ENCODE measurements at places on chromosomes 6 and 20. TPM values are rescaled to one million over a fixed set of nuclear protein-coding genes. Genes with fewer than 3 reads are reported as not detected.

The BPIFB1 gene
- total RNA-seq: not detected

The TRIM10 gene
- total RNA-seq: not detected

The SYCP2L gene
- 0.92 TPM for total RNA-seq

The C6orf132 gene
- total RNA-seq: 21.3 TPM

The XKR7 gene
- not detected for total RNA-seq

The IPCEF1 gene
- total RNA-seq: not detected

The COL10A1 gene
- total RNA-seq: not detected

The MYMX gene
- total RNA-seq: not detected

The PHACTR1 gene
- total RNA-seq: 1.9 TPM

The FAM83C gene
- 2.6 TPM for total RNA-seq

The SERINC1 gene
- total RNA-seq: 70.4 TPM

The MMP24 gene
- 0.03 TPM for total RNA-seq

The SIRPG gene
- total RNA-seq: not detected

The ABRACL gene
- 98.8 TPM for total RNA-seq
